ENCODE measurements at places on chromosomes 3 and 15.

GRCh38 chr3:183802989-183803388 is 22.4 kb downstream of the MAP6D1 start:
- DNase-seq = no peak

GRCh38 chr15:32677238-32677750 is 35.8 kb downstream of the SCG5 start:
- DNase-seq = no peak

DNA sequence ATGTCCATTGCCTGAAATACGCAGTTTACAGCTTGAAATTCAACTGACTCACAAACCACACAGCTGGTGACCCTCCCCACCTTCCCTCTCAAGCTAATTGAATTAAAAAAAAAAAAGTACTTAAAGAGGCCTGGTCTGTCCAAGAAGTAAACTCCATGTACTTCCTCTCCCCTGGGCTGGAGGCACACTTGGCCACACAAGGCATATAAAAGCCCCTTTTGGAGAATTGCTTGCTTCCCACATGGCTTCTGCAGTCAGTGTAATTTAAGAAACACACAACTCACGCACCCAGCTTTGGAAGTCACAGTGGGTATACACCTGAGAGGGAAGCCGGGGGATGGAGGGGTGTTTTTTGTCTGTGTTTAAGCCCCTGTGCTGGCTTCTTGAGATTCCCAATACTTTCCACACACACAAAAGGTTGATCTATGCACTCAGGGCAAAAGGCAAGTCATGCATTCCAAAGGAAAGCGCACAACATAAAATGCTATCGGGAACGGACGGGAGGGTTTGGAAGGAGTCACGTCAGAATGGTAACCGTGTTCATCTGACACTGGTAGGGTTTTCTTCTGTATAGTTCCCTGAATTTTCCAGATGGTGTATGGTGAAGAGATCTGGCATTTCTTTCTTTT is 106.6 kb upstream of the ALDH1A3 start:
- DNase-seq = no peak

GRCh38 chr3:149251186-149251585 is 29.6 kb upstream of the CP start:
- DNase-seq = no peak

GRCh38 chr3:49124991-49125670 is 4.5 kb upstream of the USP19 start:
- no peak for DNase-seq
